GM13977 (cell line): ENCODE measurements at places on chromosomes 11 and 22.

GRCh38 chr11:118417801-118418200 lies 16.4 kb downstream of the ATP5MG start:
- DNase-seq = no peak

DNA sequence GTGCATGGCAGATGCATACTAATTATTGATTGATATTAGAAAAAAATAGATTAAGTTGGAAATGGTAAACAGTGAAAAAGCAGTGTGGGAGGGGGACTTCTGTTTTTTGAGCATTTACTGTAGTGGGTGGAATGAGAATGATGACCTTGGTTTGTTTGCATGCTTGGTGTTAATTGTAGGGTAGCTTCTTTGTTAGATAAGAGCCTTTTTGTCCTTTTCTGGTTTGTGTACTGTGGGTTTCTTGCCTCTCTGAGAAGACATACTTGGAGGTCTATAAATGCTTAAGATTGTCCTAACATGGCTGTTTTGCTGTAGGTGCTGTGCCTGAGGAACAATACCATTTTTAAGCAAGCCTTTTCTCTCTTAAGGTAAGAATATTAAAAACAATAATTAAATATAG lies 17.0 kb downstream of the MRPL48 start:
- DNase-seq = no peak

DNA sequence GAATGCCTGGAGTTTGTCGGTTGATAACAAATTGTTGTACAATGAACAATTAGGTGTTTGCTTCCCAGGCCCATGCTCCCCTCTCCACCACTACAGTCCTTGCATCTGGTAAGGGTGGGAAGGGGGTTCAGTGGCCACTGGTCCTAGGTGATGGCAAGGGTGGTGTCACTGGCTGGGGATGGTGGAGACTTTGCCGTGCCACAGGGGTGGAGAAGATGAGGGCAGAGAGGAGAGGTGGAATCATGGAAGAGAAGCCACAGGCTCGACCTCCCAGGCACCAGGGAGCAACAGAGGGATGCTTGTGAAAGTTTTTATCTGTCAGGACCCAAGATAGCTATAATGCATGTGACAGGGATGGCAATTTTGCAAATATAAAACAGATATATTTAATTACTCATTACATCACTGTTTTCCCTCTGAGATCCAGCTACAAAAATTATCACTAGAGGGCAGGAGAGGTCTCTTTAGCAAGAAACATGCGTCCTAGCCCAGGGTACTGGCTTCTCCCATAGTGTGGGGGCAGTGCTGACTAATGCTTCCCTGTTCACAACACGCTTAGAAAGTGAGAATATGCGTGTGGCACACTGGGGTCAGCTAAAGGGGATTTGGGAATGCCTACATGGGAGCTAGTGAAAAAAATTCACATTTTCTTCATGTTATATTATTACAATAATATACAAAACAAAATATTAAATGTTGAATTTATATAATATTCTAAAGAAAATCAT lies 49.0 kb upstream of the AMPD3 start:
- DNase-seq = peak; percentile 59

- DNase-seq = no peak
Observed at GRCh38 chr11:36309779-36310178, 13.7 kb downstream of the PRR5L start.

DNA sequence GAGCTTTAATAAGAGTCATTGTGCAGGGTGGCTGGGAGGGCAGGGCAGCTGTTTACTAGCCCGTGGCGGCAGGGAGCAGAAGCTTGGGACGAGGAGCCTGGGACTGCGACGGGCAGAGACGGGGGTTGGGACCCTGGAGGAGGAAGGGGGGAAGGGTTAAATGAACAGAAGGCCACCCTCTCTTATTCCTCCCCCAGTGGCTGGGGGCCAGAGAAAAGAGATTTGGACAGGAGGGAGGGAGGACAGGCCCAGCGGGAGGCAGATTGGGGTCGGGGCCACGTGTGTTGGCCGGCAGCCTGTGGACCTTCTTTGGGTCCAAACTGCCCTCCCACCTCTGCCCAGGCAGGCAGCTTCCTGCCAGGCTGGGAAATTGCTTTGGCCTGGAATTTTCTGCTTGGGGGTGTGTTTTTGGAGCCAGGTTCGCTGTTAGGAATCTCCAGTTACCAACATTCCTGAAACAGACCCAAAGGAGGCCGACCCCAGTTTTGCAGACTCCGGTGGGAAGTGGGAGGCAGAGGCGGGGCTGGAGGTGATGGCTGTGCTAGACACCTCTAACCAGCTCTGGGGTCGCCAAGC lies 50.2 kb downstream of the APOL3 start:
- no peak for DNase-seq

DNA sequence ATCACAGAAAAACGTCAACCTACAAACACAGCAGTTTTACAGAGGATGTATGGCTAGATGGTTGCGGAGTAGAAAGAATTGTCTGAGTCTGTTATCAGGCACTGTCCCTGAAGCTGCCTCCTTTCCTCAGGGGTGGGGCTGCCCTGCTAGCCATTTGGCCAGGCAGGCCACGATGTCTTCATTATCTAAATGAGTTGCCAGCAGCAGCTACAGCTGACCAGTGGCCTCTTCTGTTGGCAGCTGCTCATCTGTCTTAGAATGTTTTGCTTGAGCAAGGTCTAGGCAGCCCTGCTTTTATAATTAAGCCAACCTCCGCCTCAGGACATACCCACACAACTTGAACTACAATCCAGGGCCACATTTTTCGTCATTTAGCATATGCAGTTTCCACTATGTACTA lies 17.5 kb downstream of the SLC6A5 start:
- DNase-seq = no peak

- peak; percentile 31 for DNase-seq
Observed at GRCh38 chr22:32444068-32444467, 20.2 kb downstream of the BPIFC start.

GRCh38 chr11:120689596-120690275 lies 178.2 kb downstream of the GRIK4 start:
- DNase-seq = no peak

DNA sequence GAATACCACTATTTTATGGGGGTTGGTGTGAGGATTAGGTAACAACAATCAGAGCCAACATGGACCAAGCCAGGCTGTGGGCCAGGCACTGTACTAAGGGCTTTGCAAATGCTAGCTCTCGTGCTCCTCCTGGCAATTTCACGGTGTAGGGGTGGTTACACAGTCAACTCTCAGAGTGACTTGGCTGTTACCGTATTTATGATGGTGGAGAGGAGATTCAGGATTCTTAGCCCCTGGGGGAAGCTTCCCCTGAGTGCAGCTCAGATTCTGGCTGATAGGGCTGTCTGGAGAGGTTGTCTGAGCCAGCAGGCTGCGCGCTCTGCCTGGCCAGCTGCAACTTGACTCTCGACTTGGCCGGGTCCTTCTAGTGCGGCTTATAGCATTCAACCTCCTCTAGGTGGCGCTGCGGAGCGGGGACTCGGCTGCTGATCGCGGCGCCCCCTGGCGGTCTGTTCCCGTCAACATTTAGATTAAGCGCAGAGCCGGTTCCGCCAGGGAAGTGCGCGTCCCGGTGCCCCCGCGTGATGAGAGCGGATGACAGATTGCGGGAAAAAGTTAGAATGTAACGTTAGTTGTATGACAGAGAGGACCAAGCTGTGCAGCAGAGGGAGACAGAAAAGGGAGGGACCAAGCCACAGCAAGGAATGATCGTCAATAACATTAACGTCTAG lies 4.5 kb upstream of the NCF4 start:
- DNase-seq = peak; percentile 77

DNA sequence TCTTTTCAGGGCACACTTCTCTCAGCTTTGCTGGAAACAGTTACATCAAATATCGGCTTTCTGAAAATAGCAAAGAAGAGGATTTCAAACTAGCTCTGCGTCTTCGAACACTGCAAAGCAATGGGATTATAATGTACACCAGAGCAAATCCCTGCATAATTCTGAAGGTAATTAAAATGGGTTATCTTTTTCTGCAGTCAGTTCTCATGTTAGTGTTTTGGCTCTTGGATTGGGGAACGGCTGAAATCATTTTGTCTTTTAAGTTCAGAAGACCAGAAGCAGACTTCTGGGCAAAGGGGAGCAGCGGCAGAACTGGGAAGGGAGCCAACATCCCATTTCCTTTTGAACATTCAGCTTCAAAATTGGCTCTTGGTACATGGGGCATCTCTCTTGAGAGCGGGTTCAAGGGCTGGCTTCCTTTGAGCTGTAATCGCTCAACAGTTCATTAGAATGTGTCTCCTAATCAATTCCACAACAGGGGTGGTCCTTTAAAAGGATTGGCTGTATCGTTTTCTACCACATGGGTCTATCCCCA lies 110.2 kb upstream of the MTNR1B start:
- DNase-seq = no peak
